ENCODE measurements at places on chromosomes 2 and 18. TPM values are rescaled to one million over a fixed set of nuclear protein-coding genes. Genes with fewer than 3 reads are reported as not detected.

The NTSR2 gene
- total RNA-seq, result not detected

The REG3G gene
- not detected for total RNA-seq

The SUMO1 gene
- total RNA-seq, result 105 TPM

The OSBPL1A gene
- 1.1 TPM for total RNA-seq

The PGAP1 gene
- 44.9 TPM for total RNA-seq

The DCDC2C gene
- not detected for total RNA-seq
